ENCODE measurements at places on chromosomes 5 and 9.

GRCh38 chr9:21267485-21268346, 27.9 kb upstream of the IFNA14 start:
- DNase-seq, result no peak

DNA sequence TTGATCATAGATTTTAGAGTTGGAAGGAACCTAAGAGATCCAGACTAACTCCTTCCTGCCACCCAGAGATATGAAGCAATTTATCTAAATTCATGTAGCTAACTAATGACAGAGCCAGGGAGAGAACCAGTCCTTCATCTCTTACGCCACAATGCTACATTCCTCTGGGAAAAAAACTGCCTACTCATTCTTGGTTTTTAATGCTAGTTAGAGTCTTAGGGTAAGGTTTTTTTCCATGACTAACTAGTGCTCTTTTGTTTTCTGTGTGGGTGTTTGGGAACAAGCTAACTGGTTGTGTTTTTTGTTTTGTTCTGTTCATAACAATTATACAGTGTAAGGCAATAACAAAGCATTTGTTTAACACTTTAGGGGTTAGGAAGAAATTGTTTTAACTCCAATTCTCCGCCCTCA, 52.4 kb downstream of the SLC44A1 start:
- DNase-seq, result peak; percentile 98

GRCh38 chr9:88106492-88106891, 31.8 kb downstream of the SPATA31C2 start:
- DNase-seq, result peak; percentile 44

GRCh38 chr5:76607353-76607871, 15.8 kb downstream of the F2RL2 start:
- DNase-seq, result peak; percentile 60

- no peak for DNase-seq
Observed at GRCh38 chr5:151612689-151613427, 21.7 kb upstream of the FAT2 start.
